Kidney epithelial cell (primary cell): ENCODE measurements at places on chromosomes 13 and 19. TPM values are rescaled to one million over a fixed set of nuclear protein-coding genes. Genes with fewer than 3 reads are reported as not detected.

DNA sequence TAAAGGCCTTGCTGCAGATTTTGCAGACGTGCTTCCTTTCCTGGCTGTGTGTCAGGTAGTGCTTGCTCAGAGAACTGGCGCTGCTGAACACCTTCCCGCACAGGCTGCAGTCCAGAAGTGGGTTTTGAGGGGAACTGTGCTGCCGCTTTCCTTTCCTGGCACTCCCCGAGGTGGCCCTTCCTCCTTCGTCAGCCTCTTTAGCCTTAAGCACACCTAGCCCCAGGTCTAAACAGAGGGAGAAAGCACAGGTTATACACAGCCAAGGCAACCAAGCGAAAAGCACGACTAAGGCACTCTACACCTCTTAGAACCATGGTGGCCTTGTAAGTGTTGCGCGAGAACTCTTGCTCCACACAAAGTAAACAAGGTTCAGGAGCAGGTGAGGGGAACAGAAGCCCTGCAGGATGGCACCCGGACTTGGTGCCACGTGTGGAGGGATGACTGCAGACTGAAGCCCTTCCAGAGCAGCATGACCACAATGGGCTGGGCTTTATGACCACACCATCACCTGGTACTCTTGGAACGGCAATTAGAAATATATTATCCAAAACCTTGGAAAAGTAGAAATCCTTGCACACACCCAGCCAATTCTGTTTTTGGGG lies 23.6 kb downstream of the ZNF541 start:
- no peak for DNase-seq

- DNase-seq, result no peak
Measured at GRCh38 chr19:49153167-49153809, 1.9 kb downstream of the HRC start.

- no peak for DNase-seq
Measured at GRCh38 chr19:17335575-17335974, 920 bp upstream of the ANO8 start.

GRCh38 chr13:102770435-102770834 lies 3.2 kb downstream of the TEX30 start:
- DNase-seq, result no peak

- peak; percentile 14 for DNase-seq
Measured at GRCh38 chr13:31588316-31588715, 151.0 kb upstream of the RXFP2 start.

- peak; percentile 71 for DNase-seq
Measured at GRCh38 chr19:49339301-49340068, 4.3 kb downstream of the CD37 start.

DNA sequence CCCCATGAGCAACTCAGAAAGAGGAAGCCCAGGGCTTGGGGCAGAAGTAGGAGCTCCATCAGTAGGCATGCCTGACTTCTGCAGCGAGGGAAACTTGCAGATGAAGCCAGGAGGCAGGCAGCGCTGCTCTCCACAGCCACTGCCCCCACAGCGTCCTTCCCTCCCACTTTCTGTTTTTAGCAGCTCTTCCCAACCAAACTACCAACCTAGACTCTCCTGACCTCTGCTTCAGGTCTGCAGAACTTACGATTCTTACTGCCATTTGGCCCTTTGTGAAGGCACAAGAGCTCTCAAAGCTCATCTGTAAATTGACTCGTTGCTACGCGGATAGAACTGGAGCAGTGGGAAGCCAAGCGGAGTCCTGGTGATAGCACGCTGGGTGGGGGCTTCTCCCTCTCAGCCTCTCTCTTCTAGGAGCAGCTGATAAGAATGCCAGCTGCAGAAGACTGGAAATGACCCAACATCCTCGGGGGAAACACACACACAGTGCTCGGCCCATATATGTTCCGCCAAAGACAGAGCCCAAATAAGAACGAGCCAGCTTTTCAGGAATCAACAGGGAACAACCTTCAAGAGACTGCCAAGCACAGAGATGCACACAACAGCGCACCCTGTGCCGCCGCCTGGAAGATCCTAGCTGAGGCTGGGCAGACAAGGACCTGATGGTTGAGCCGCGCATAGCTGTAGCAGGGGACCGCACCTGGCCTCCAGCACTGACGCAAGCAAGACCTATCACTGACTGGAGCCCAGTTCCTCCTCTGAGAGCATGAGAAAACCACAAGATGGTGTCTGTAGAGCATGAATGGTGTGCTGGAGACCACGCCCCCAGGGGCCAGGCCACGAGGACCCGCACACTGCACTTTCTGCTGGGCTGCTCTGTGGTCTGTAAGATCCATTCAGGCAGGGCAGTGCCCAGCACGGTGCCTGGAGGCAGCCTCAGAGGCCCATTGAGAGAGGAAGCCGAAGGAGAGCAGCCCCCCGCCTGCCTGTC lies 15.9 kb upstream of the SLC35E1 start:
- DNase-seq, result no peak

DNA sequence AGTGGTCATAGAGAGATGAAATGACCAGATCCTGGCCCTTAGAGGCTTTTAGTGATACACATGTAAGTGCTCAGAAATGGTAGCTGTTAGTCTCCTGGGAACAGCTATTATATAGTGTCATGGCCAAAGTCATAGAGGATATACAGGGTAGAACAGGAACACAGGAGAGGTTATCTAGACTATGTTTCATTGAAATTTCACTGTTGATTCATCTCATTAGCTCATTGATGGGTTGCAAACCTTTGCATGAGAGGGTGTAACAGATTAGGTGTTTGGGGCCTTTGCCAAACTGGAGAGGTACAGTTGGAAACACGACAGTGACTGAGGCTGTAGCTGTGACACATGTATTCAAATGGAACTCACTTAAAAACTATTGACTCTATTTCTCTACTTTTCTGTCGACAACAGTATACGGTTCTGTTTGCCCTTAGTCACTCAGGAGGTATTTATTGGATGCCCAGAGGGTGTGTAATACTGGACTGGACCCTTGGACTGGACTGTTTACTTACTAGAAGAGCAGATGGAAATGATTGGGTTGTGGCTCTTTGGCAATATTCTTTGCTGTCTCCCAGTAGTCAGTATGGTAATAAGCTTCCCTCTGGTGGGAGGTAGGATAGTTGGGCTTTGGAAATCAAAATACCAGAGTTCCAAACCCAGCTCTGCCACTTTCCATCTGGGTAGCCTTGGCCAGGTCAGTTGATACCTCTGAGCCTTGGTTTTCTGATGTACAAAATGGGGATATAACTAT lies 29.8 kb downstream of the ARHGAP35 start:
- no peak for DNase-seq

GRCh38 chr19:13051557-13052165 lies 51.0 kb downstream of the LYL1 start:
- DNase-seq, result no peak

DNA sequence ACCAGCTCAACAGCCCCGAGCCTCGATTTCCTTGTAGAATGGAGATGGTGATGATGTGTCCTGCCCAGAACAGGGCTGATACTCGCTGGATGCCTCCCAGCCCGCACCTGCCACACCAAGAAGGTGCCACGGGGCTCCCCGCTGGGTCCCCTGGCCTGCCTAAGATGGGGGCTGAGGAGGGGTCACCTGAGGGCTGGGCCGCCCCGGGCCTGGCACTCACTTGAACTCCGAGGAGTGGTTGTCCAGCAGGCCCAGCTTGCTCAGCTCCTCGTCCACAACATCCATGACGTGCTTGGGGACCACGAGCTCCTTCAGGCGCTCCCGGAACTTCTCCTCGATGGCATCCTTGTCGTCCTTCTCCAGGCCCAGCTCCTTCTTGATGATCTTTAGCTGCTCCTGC lies 14.4 kb downstream of the LONP1 start:
- no peak for DNase-seq

- DNase-seq, result no peak
Measured at GRCh38 chr19:33252971-33253370, 27.3 kb upstream of the SLC7A10 start.

GRCh38 chr19:47168065-47168464 lies 37.4 kb downstream of the SAE1 start:
- DNase-seq, result no peak

DNA sequence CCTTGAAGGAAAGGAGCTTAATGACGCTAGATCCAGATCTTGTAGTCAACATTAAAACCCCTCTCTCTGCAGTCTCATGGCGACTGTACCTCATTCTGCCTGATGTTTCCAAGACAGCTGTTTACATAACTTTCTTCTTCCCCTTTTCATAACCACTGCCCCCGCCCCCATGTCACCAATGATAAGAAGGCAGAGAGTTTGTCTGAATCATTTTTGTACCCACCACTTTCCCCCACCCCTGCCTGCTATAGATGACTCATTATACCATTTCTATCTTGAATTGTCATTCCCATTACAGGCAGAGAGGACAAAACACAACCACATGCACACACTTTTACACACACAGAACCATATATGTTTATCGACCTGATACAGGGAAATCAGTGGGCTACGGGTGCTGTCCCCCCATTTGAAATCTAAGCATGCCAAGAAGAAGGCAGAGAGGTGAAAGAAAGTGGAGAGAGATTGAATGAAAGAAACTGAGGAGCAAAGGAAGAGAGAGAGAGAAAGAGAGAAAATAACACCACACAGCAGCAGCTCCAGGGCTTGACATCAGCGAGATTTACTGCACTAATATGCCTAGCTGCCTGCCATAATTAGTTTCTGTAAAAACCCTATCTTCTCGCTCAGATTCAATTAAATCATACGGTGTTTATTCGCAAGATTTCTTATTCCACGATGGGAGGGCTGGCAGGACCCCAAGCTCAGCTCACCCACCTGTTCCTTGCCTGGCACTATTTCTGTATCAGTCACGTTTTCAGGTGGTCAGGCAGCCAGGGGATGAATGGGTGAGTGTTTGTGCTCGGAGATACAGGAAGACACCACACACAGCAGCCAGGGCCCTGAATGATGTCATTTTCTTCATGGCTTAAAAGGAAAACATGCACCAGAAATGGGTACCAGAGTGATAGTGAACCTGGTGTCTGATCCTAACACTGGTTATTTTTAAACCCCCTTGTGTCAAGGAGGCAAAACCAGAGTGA lies 114.3 kb upstream of the SERP2 start:
- no peak for DNase-seq

- DNase-seq, result no peak
Measured at GRCh38 chr13:57991041-57991440, 359.5 kb downstream of the PCDH17 start.

DNA sequence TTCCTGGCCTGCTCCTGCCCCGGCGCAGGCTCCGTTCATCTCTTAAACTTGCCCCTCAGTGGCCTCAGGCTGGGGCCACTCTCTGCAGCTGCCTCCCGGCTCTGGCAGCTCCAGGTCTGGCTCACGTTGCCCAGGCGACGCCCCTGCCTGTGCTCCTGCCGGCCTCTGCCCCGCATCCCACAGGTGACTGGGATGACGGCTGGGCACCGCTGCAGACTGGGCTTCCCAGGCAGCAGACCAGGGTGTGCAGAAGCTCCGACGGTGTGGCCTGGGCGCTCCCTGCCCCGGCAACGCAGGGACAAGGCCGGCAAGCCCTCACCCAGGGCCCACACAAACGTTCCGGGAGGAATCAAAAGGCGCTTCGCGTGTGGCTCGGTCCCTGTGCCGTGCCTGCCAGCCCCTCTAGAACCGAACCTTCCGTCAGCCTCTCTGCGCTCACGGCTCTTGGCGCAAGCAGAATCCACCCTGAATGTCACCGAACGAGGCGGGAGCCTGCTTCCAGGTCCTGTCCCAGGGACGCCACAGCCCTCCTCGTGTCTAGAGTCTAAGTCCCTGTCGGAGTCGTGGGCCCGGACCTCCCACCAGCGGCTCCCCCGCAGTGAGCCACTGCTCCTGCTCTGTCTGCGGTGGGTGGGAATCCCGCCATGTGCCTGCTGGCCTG lies 64.8 kb downstream of the MLLT1 start:
- DNase-seq, result no peak

GRCh38 chr19:19470579-19470978 lies 44.8 kb downstream of the TSSK6 start:
- no peak for DNase-seq

GRCh38 chr19:5803752-5804515 lies 933 bp upstream of the NRTN start:
- no peak for DNase-seq

GRCh38 chr13:67664502-67664901 lies 434.4 kb upstream of the PCDH9 start:
- no peak for DNase-seq

- DNase-seq, result no peak
Measured at GRCh38 chr13:78736142-78736541, 77.2 kb upstream of the OBI1 start.

DNA sequence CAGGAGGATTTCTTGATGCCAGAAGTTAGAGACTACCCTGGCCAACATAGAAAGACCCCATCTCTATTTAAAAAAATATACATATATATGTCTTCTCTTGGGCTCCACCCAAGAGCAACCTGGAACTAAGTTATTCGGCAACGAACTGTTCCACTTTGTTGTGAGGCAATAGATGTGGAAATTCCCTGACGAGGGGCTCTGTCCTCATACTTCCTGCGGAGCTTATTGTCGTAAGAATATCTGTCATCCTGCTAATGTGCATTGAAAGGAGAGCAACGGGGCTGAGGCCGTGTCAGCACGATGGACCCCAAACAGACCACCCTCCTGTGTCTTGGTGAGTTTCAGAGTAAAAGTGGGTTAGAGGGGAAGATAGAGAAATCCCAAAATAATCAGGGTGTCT lies at the start of gene FCAR:
Gene FCAR, plus strand, starts transcription at position 246 of the 400 bp plus-strand sequence. Its CDS starts 55 bp downstream, at position 301.
- no peak for DNase-seq

ATP8B3 gene
- total RNA-seq, result 0.96 TPM in 2 replicates

ADGRE3 gene
- not detected in 2 replicates for total RNA-seq

CYP4F22 gene
- total RNA-seq, result not detected in 2 replicates
